ENCODE measurements at places on chromosomes 16 and 17.

- no peak for DNase-seq
Measured at GRCh38 chr16:12484972-12485371, 318.7 kb downstream of the CPPED1 start.

- DNase-seq, result no peak
Measured at GRCh38 chr16:52800432-52800831, 252.3 kb downstream of the CHD9NB start.

DNA sequence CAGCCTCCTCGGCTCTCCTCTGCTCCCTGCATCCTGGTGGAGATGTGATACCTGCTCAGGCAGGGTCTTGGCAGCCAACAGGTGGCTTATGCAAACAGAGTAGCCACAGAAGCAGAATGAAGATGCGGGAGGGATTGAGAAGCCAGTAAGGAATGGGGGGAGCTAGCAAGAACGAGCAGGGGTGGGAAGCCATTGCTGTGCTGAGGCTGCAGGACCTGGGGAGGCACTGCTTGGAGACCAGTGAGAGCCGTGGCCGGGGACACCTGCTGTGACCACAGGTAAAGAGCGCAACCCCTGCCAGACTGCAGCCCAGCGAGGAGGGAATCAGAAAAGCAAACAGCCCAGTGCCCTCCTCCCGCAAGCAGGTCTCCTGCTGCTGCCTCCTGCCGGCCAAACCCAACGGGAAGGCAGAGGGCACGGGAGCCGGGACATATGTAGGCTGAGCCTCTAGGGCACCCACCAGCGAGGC, 14.7 kb downstream of the AIPL1 start:
- no peak for DNase-seq

DNA sequence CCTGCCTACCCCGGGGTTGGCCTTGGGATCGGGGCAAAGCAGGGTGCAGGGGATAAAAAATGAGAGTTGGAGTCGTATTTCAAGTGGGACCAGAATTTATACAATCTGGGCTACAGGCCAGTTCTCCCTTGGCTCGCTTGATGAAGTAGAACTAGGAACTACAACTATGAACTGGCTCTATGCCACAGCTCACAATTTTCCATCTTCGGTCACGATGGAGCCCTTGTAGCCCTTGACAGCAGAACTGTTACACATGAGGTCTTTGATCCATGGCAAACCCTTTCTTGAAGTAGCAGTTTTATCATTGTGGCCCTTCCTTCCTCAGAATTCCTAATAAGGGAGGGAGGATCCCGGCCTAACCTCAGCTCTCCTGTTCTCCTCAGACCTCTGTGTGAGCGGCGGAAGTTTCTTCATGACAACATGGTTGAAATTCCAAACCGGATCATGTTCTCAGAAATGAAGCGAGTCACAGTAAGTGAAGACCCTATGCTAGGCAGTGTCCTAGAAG, 17.1 kb downstream of the LIG3 start:
- DNase-seq, result no peak

DNA sequence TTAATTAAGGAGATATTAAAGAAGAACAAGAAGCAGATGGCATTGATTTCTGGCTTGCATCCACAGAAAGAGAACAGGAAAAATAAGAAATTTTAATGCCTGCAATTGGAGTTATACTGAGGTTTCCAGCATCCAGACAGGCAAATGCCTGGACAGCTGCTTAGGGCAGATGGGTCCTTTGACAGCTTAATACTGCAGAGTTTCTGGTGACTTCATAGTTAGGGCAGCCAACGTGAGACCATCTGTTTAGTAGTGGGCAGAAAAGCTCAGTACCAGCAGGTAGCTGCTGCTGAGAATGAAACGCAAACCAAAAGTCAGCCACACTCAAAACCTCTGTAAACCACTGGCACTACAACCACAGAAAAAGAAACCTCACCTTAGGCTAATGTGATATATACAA, 109.8 kb downstream of the CDK5R1 start:
- DNase-seq, result no peak

DNA sequence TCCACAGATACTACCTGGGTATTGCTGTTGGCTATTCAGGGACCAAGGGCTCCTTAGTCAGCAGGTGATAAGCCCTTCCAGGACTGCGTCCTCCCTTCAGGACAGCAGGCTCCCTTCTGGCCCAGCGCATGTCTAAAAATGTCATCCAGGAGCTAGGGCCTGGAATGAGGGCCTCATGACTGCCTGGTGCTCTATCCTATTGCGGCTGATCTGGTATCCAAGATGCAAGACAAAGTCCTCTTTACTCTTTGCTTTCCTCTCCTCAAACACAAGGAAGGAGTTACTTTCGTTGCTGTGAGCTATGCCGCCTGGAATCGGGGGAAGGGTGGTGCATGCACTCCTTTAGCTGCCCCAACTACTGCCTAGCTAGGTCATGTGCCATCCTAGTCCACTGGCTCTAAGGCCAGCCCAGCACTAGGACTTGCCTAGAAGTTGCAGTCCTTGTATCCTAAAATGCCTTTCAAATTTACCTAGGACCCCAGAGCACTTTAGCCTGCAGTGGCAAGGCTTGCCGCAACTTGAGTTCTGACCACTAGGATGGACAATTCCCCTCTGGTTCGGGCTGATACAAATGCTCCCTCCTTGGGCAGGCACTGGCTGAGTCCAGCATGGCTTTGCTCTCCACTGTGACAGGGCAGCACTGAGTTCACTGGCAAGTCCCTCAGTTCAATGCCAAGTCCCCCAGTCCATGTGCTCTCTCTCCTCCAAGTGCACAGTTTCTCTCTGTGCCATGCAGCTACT, 10.1 kb upstream of the TMEM219 start:
- DNase-seq, result no peak

GRCh38 chr16:76985392-76986045, 205.5 kb upstream of the MON1B start:
- DNase-seq, result no peak

- no peak for DNase-seq
Measured at GRCh38 chr17:82881900-82882714, 42.3 kb upstream of the ZNF750 start.

DNA sequence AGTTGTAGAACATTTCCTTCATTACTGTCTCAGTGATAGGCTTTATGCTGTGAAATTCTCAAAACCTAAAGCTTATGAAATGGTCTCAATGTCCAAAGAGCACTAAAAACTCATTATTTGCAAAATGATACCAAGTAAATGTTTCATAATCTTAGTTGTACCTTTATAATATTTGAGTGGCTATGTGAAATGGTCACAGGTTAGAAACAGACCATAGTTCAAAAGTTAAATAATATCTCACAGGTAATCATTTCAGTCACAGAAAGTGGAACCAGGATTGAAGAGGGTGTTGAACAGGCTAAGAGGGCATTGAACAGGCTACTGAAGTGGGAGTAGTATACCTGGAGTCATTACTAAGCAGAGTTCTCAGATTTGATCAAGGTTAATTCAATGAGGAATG, 2.9 kb downstream of the RDM1 start:
- no peak for DNase-seq

GRCh38 chr17:28509789-28510188, 3.6 kb downstream of the FOXN1 start:
- DNase-seq, result no peak

GRCh38 chr17:79851461-79851817, 12.2 kb upstream of the CBX4 start:
- DNase-seq, result peak; percentile 82

DNA sequence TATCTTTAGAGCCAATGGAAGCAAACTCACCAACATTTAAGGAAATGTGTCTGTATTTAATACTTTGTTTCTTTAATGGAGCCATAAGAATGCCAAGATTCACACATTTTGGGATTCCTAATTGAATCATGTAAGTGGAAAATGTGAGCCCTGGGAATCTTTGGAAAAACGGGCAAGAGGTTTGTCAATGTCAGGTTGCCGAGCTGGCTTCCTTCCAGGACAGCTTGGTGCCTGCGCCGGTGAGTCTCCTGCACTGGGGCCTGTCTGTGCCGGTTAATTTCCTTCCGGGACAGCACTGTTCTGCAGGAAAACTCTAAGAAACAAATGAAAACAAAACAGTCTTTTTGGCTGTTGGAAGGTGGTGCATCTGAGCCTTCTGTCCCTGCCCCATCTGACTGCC, 210.6 kb downstream of the HAPSTR1 start:
- DNase-seq, result no peak

GRCh38 chr17:33118391-33119075, 126.9 kb downstream of the SPACA3 start:
- DNase-seq, result no peak

GRCh38 chr17:71757156-71757555, 363.7 kb upstream of the SOX9 start:
- no peak for DNase-seq

Data from mammary epithelial cell (primary cell).